ENCODE measurements at places on chromosomes 1 and 21. TPM values are rescaled to one million over a fixed set of nuclear protein-coding genes. Genes with fewer than 3 reads are reported as not detected.

IRF2BP2 gene
- total RNA-seq, result 178 TPM

HPCA gene
- 0.58 TPM for total RNA-seq

SPAG17 gene
- total RNA-seq, result 6.3 TPM

FCRL2 gene
- 0.18 TPM for total RNA-seq

ARHGEF16 gene
- total RNA-seq, result 15.5 TPM

CD1B gene
- total RNA-seq, result not detected

FCGR3B gene
- 10.3 TPM for total RNA-seq

CYP4A11 gene
- total RNA-seq, result 22.1 TPM

TSSK3 gene
- 1.1 TPM for total RNA-seq

NTRK1 gene
- total RNA-seq, result 2.0 TPM

LCE1B gene
- not detected for total RNA-seq

TINAGL1 gene
- 96.1 TPM for total RNA-seq

TNFRSF18 gene
- total RNA-seq, result 1.2 TPM

ROR1 gene
- 33.9 TPM for total RNA-seq

TEX38 gene
- not detected for total RNA-seq

WDR64 gene
- total RNA-seq, result not detected

C1orf226 gene
- 7.0 TPM for total RNA-seq

IGSF5 gene
- total RNA-seq, result 0.93 TPM

AMY1C gene
- total RNA-seq, result not detected

MAN1C1 gene
- 17.2 TPM for total RNA-seq

CNKSR1 gene
- total RNA-seq, result 7.6 TPM

COL9A2 gene
- 18.7 TPM for total RNA-seq

KIF2C gene
- 13.3 TPM for total RNA-seq

GPATCH2 gene
- 26.4 TPM for total RNA-seq

HES4 gene
- 46.8 TPM for total RNA-seq

RNU1-3 gene
- 7,909 TPM for total RNA-seq

PRAMEF1 gene
- not detected for total RNA-seq

LYPLAL1 gene
- total RNA-seq, result 53.8 TPM

UMODL1 gene
- not detected for total RNA-seq

GPR25 gene
- total RNA-seq, result not detected
